Activated CD4-positive, CD25-positive, alpha-beta regulatory T cell treated with anti-CD3 and anti-CD28 coated beads, Interleukin-2, amount 50 U/mL, for 24 hours (primary cell): ENCODE measurements at places on chromosomes 2 and 18.

DNA sequence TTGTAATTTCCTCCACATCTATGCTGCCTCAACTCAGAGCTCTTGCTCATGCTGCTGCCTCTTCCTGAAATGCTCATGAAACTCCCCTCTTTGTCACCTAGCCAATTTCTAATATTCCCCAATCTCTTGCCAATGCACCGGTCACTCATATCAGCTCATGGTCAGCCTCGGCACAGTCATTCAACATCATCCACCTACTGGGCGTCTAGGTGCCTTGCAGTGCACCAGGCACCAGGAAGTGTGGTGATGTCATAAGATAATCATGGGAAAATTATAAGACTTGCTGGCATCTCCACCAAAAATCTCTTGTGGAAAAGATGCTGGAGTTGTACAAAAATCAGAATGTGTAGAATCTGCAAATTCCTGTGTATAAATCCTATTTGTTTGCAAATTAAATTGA is 52.6 kb upstream of the RAB27B start:
- ATAC-seq: no peak

- ATAC-seq: no peak
Observed at GRCh38 chr2:176885001-176885643, 327.5 kb upstream of the HNRNPA3 start.

- no peak for ATAC-seq
Observed at GRCh38 chr2:44620189-44620990, 258.6 kb downstream of the CAMKMT start.

DNA sequence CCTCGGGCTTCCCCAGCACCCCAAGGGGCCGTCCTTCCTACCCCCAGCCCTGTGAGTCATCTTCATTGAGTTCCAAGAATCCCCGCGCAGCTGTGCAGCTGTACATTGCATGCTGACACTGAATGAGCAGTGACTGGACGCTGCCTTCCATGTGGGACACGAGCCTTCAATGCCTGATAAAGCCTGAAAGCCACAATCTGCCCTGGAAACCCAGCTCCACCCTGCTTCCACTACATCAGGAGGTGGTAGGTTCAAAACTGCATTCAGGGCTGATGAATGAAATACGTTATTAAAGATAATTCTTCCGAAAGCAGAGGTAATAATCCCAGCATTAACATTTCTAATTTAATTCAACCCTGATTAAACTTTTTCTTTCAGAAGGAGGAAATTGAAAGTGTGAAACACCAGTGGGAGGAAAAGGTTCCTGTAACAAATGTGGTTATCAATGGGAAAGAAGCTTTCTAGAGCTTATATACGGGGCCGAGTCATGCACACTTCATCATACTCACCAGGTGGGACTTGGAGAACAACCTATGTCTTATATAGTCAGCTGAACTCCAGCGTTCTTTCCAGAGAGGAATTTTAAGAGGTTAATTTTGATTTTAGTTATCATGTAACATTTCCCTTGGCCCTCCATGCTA is 360.1 kb downstream of the LPIN1 start:
- ATAC-seq: peak; percentile 51

DNA sequence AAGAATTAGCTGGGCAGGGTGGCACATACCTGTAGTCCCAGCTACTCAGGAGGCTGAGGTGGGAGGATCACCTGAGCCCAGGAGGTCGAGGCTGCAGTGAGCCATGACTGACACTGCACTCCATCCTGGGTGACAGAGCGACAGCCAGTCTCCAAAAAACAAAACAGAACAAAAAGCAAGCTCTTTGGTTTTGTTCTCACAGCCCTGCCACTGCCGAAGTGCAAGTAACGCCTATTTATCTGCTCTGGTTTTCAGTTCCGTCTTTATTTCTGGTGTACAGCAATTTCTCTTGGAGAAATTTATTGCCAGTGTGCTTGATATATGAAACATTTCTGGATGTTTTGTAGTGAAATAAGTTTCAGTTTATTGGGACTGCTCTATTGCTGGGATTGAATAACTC is 61.9 kb downstream of the RAB10 start:
- no peak for ATAC-seq

GRCh38 chr2:11764359-11764758 is 17.9 kb downstream of the LPIN1 start:
- no peak for ATAC-seq

DNA sequence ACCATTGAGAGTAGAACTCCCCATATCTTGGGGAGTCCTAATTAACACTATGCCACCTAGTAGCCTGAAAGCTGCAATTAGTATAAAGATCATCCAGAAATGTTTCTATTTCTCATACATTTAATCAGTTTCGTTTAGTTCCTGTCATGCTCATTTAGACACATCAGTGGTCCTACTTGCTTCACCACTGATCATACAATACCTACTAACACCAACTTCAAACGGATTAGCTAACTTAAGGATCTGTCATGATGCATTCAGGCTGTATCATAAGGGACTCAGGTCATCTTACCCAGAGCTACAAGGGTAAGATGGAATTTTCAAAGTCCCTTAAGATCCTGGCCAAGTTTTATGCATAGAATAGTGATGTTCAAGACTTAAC is 6.8 kb downstream of the SRSF7 start:
- peak; percentile 36 for ATAC-seq

GRCh38 chr2:18976168-18976961 is 382.1 kb downstream of the OSR1 start:
- no peak for ATAC-seq

- peak; percentile 73 for ATAC-seq
Observed at GRCh38 chr2:119864318-119864717, 104.6 kb downstream of the PTPN4 start.

DNA sequence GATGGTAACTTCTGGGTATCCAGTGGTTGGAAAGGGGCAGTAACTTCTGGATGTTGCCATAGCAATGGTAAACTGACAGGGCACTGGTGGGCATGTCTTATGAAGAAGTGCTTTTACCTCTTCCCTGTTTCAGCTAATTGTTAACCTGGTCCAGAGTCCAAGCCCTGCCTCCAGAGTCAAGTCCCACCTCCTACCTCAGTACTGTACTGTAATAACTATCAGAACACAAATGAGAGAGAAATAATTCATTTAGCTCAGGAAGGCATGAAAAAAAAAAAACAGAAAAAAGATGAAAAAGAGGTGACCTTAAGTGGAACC is 237.0 kb downstream of the ZNF804A start:
- ATAC-seq: no peak

GRCh38 chr18:3709205-3709604 is 259.2 kb downstream of the TGIF1 start:
- no peak for ATAC-seq

- no peak for ATAC-seq
Observed at GRCh38 chr2:85754313-85755095, 713 bp downstream of the ATOH8 start.

- no peak for ATAC-seq
Observed at GRCh38 chr2:72139874-72140620, 7.6 kb downstream of the CYP26B1 start.

DNA sequence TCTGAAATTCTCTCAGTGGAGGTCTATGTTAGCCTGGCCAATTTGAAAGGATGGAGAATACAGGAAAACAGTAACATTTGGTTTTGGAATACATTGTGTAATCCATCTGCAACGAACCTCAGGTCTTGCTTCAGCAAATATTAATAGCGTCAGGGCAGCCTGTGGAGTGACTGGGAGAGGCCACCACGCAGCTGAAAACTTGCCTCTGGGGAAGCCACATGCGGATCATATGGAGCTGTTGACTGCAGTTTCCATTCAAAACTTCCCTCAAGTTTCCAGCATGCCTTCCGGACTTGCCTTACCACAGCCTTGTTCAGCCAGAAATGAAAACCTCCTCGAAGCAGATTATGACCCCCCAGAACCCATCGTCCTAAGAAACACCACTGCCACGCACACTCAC is 25.7 kb downstream of the BCL11A start:
- ATAC-seq: no peak

DNA sequence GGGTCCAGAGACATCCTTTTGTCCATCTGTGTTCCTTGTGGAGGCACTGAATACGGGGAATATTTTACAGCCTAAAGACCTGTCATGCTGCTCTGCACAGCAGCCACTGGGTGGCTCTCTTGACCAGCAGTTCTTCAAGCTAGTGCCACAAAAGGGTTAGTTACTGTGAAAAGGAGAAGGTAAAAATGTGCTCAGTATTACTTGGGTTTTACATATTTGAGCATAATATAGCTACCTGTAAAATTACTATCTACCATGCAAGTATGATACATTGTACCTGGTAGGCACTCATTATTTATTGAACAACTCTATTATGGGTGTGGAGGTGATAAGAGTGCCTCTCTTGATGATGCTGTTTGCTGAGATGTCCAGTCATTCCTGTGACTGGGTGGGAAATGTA is 23.6 kb downstream of the FZD5 start:
- ATAC-seq: peak; percentile 43

DNA sequence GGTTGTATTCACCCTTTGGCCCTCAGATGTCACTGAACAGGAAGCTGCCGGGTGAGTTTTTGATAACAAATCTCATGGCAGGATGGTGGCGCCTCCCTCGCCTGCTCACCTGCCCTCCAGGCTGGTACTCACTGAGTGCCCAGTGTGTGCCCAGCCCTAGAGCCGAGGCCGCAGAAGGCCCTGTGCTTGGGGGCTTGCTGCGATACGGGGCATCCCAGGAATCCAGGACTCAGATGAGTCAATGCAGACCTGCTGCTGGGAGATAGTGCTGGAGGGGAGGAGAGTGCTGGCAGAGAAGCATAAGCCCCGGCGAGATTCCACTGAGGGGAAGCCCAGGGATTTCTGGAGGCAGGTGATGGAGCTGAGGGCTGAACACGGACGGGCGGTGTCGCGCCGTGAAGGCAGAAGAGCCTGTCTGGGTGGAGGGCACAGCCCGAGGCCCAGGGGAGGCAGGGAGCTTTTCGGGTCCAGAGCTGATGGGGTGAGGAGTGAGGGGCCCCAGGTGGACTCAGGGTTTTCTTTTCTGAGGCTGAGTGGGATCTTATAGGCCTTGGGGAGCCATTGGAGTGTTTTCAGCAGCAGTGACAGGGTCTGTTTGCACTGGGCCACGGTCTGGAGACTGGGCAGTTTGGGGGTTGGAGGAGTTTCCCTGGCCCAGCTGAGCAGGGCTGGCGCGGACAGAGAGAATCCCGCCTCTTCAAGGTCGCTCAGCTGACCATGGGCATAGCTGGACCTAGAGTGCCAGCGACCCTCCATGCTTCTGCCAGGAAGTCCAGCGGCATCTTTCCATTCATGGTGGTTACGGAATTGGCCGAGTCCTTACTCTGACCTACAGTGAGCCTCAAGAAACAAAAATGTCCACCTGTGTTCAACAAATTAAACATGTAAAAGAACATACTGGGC is 35.5 kb downstream of the LDLRAD4 start:
- ATAC-seq: no peak

DNA sequence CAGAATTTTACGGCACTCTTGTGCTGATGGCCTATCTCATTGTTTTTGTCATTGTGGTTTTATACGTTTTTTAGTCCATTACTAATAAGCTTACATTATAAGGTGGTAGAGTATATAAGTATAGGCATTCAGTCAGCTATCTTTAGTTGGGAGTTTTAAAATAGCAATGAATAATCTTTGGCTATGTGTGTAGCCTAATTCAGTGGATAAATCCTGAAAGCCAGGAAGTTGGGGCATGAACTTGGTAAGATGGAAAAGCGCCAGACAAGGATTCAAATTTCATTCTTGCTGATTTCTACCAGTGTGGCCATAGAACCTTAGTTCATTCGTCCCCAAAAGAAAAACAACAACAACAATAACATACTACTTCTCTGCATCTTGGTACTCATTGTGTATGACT is 31.2 kb downstream of the EPC2 start:
- ATAC-seq: no peak

- no peak for ATAC-seq
Observed at GRCh38 chr2:195501746-195502145, 155.3 kb upstream of the SLC39A10 start.

GRCh38 chr2:239169311-239170048 is 231.3 kb downstream of the HDAC4 start:
- no peak for ATAC-seq

- ATAC-seq: no peak
Observed at GRCh38 chr18:13120983-13121441, 97.5 kb upstream of the LDLRAD4 start.

DNA sequence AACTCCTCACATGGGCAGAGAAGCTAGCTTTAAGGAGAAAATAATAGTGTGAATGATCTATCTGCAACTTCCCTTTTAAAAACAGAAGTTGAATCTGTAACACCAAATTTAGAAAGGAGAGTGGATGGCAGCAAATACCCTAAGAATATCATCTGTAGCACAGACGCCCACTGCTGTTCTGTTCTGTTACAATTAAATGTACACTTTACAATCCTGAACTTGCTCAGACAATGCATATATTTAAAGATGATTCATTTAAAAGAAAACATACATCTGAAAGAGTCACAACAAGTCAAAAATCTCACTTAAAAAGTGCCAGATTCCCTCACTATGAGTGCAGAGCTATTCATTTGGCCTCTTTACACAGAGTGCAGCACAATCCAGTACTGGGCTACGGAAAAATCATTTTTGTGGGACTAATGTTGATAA is 8.0 kb upstream of the SERTAD2 start:
- ATAC-seq: no peak
